HL-60 (cell line): ENCODE measurements at places on chromosomes 4 and X.

DNA sequence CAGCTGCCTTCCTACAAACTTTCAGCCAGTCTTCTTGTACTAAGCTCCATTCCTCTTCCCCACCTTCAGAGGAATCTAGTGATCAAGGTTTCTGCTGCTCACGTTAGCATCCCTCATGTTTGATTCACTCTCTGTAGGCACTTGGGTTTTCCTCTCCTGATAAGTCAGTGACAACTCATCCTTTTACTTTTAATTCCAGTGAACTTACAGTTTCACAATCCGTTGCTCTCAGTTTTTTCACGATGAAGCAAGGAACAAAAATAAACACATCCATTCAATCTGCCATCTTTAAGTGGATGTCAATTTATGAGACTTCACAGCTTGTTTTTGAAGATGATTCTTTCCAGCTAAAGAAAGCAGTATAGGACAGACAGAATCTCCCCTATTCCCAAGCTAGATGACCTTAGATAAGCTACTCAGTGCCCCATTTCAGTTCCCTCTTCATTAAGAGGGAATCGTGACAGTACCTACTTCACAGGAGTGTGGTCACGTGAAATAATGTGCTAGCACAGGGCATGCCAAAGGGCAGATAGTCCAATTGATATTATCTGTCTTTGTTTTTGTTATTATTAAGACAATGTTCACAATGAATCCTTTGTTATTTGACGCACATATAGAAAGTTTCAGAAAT is 234.3 kb downstream of the PALLD start:
- no peak for DNase-seq

- no peak for DNase-seq
These were observed 16.8 kb upstream of the THOC2 start for GRCh38 chrX:123749643-123750042.

GRCh38 chrX:22177950-22178515 is 94.7 kb upstream of the CBLL2 start:
- no peak for DNase-seq

DNA sequence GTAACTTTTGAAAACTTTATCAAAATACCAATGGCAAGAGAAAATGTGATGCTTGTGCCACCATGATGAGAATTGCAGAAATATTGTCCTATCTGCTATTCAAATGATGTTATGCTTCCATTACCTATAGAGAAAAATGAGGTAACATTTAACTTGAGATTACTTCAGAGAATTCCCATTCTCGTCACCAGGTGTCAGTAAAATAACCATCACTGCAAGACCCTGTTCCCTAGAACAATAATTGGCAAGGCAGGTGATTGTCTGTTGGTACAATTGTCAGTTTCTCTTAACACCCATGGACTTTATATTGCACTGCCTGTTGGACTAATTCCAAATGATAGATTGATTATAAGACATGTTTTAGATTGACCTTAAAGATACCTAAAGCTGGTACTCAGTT is 179.9 kb downstream of the GABRG1 start:
- no peak for DNase-seq

DNA sequence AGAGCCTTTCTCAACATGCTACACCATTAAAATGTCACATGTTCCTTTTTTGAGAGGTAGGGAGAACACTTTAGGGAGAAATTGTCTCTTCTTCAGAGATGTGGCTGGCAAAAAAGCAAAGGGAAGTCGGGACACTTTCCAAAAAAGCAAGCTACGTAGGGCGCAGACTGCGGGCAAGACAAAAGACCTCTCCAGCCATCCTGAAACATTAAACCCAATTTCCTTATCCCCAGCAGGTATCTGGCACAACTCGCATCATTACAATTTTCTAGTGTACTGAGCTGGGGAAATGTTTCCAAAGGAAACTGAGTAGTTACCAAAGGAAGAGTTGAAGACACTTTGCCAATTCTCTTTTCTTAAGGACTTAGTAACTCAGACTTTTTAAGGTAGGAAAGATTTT is 116.0 kb downstream of the PACRGL start:
- no peak for DNase-seq
